ENCODE measurements at places on chromosomes 7 and 10.

- no peak for DNase-seq
Observed at GRCh38 chr7:77714195-77714594, 17.9 kb downstream of the RSBN1L start.

DNA sequence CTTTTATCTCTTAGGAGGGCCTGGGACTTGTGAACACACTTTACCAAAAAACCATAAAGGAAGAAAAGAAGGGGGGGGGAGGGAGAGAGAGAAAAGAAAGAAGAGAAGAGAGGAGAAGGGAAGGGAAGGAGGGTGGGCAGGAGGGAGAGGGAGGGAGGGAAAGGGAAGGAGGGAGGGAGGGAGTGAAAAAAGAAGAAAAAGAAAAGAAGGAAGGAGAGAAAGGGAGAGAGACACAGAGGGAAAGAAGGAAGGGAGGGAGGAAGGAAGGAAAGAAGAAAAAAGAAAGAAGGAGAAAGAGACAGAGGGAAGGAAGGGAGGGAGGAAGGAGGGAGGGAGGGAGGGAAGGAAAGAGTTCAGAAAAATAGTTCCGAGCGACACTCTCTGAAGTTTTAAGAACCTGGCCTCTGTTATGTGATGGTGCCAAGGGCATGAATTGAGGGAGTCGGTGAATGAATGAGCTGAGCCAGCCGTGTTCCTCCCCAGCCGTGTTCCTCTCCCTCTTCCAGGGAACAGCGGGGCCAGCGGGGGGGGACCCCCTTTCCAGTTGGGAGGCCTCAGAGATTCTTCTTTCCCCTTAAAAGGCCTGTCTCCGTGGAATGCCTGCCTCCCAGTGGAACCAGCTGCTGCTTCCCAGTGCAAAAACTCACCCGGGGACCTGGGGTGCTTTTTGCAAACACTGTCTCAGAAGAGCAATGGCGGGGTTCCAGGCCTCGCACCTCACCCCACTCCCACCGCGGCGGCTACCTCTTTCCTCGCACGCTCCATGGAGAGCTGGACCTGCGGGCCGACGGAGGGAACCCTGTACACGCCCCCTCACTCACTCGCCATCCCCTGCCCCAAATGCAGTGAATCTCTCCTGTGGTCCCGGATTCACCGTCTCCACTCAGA is 84.1 kb downstream of the FOXL3 start:
- DNase-seq, result no peak

GRCh38 chr7:4268040-4268965 is 413.8 kb upstream of the FOXK1 start:
- DNase-seq, result no peak

DNA sequence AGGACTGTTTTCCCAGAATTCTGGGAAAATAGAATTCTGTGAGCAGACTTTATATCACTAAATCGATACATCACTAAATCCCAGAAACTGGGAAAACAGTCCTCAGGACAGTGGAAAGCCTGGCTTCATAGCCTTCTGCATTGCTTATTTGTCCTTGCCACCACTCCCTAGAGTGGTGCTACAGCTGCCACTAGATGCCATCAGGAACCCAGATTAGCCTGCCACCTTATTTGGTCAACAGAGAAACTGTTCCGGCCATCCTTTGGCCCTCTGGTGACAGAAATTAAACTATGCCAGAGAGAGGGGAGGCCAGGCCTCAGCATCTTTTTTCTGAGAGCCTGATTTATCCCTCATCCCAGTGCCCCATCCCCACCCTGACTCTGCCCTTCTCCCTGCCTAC is 19.6 kb upstream of the NFKB2 start:
- no peak for DNase-seq

DNA sequence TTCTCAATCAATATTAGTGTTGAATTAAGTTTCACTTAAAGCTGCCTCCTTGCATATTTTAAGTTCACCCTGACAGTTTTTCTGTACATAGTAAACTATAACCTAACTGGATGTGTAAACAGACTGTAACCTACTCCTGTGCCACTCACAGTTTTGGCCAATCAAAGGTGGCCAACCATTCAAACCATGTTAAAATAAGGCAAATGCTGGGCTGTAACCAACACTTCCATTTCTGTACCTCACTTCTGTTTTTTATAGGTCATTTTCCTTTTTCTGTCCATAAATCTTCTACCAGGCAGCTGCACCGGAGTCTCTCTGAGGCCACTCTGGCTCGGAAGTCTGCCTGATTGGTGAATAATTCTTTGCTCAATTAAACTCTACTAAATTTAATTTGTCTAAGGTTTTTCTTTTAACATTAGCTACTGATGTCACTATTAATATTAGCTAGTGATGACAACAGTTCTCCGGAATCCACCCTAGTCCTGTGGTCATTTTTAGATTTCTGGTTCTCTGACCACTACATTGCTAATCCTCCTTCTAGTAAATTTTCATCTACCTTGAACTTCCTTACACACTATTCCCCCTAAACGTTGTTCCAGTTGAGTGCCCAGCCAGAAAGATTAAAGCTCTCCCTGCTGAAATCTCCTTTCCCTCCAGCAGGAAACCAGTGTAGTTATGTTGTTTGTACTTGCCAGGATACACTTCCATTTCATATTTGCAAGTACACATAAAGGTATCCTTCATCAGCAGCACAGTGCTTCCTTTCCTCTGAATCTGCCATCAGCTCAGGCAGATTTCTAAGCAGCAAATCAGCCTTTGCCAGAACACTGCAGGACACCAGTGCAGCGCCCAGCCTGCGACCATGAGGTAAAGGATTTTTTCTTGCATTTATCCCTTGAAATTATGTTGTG is 18.6 kb upstream of the IFIT2 start:
- DNase-seq, result no peak

DNA sequence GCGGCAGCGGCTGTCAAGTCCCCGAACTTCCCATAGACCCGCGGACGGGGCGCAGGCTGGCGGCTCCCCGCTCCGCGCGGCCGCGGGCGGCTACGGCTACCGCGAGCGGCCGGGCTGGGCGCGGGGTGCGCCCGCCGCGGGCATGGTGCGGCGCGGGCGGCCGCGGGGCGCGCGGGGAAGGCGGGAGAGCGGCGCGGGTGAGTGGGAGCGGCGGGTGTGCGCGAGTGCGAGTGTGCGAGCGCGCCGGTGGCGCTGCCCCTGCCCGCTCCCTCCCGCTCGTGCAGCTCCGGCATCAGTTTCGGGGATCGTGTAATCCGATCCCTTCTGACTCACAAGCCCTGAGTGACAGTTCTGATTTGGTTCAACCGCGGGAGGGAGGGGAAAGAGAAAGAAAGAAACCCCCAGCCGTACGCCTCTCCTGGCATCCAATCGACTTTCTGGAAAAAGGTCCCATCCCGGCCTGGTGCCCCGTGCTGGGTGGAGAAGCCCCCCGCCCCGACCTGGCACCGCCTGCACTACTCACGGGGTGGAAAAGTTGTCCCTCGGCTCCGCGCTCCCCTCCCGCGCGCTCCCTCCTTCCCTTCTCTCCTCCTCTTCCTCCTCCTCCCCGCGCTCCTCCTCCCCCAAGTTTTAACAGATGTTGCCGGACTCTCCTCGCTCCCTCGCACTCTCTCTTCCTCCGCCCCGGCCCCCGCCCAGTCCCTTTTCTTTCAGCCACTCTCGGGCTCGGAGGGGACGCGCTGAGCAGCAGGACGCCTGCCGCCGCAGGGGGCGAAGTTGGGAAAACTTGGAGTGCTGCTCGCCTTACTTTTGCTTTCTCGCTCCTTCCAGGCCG is at the start of gene GLI3:
TSS of gene GLI3 (minus strand) at position 234 of the 835 bp plus-strand sequence. CDS start 13,956 bp downstream, outside the sequence.
- no peak for DNase-seq

DNA sequence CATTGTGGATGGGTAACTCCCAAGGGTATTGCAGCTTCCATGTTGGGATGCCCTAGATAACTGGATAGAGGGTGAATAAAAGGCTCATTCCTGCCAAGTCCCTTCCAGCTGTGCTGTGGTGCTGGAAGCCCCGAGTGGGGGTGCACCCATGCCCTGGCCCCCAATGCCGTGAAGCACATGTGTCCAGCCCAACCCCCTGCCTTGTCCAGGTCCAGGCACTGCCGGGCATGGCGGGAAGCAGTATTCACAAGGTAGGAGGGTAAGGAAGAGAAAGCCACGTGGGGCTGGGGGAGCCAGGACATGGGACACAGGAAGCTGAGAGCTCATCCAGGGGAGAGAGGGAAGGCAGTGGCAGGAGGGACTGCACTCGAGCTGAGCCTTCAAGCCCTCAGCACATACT is 148.2 kb upstream of the CDCA7L start:
- DNase-seq, result no peak

- DNase-seq, result no peak
Observed at GRCh38 chr10:124233546-124234138, 140.2 kb upstream of the CHST15 start.

DNA sequence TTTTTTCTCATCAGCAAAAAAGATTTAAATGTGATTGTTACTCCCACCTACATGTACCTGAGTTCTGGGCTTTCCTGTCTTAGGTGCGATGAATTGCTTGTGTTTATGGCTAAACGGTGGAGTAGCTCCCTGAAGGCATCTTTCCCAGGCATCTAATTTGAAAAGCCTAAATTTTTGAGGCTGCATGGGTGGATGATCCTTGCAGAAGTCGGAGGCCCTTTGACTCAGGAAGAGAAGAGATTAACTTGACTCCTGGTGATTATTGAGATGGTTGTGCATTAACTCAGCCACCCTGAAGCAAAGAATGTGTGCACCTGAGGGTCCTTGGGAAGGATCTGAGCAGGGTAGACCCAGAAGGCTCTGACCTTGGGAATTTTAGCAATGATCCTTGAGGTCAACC is 155.6 kb upstream of the SEMA3C start:
- DNase-seq, result no peak

DNA sequence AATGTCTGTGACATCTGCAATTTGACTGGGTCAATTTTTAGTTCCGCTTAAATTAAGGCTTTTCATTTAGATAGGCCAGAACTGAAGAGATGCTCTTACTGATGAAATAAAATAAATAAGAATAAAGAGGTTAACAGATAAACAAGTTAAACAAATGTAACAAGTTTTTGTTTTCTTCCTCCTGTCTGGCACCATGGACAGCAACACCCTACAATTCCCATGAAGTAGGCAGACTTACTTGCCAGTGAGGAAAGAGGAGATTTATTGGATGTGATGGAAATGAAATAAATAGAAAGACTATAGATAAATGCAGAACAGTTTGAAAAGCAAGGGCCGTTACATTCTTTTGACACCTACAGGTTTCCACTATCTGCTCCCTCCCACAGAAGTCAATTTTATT is 118.5 kb downstream of the AMPH start:
- no peak for DNase-seq

DNA sequence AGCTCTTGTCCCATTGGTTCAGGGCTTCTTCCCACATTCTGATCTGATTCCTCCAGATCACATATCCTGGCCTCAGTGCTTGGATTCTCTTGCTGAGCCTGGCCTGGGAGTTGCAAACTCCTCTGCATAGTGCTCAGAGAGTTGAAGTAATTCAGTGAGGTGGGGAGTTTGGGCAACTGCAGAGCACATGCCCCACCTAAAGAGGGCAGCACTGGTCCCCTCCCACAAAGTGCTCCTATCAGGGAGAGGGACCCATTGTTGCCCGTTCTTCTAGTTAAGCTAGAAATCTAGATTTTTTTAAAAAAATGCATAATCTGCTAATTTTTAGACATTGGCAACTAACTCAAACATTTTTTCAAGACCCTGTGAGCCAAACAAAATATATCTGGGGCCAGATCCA is 45.1 kb downstream of the CHN2 start:
- DNase-seq, result no peak

DNA sequence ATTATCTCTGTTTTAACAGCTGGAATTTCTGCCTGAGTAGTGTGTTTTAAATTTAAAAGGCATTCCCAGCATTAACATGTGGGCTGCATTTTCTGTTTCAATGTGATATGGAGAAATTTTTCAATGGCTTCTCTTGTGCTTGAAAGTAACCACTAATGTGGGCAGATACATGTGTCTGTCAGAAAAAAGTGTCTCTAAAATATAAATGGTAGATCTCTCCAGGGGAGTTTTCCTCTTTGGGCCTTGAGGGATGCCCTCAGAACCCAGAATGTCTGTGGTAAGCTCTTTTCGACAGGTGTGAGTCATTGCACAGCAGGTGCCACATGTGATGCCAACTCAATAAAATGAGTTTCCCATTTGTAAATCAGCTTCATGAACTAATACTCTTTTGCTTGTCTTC is 221.1 kb downstream of the SEMA3E start:
- no peak for DNase-seq

DNA sequence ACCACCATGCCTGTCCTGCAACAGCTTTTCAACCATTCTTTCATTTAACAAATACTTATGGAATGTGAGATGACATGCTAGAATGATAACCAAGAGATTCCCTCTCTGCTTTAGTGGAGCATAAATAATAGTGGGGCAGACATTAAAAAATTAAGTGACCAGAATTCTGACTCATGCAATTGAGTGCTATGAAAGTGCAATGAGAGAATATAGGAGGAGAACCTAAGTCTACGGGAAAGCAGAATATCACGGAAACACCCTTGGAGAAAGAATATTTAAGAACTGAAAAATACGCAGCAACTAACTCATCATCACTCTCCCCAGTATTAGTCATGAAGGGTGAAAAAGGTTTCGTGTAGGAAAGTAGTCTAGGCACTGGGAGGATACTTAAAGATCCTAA is 7.1 kb downstream of the KIF5B start:
- no peak for DNase-seq

DNA sequence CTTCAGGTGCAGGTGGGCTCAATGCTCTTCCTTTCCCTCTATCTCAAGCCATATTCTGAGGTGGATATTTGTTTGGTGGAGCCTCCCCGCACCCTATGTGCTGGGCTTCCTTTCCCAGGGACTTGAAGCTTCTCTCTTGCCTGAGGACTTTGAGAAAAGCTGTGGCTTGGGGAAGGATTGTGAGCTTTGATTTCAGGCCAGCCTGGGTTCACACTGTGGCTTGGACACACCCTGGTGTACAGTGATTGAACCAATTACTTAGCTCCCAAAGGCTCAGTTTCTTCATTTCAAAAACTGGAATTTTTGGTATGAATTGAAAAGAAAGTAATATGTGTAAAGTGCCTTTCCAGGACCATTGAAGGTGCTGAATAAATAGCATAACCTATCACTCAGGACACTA is 224.5 kb upstream of the GLI3 start:
- no peak for DNase-seq

DNA sequence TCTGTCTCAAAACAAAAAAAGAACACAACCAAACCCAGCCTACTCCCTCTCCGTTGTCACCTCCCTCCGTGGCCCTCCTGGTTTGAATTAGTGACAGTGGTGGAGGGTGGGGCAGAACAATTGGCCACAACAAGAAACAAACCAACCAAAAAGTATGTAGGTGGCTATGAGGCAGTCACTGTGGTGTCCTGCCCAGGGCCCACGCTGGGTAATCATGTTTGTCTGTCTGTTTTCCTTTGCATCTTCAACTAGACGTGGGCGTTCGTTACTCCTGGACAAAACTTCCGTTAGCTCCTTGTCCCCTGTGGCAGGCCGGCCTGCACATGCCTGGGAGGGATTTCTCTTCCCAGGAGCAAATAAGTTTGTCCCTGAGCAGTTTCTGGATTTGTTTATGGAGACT is 78.4 kb downstream of the XRCC2 start:
- DNase-seq, result no peak

DNA sequence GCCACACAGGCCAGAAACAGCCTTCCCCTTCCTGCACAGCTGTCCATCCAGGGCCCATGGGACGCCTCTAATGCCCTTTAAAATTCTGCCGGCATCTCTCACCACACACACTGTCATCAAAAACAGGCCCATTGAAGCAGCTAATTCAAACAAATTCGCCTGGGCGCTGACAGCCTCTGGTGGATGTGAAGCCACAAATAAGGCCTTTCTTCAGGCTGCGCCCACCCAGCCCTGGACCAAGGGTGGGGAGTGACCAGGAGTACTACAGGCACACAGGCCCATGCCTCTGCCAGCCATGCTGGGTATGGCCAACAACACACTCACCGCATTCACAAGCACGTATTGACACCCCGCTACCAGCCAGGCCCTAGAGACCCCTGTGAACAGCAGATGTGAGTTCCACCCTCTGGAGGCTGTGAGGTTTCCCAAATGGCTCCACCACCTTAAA is 54.6 kb downstream of the SLIT1 start:
- DNase-seq, result no peak

GRCh38 chr7:102270178-102270887 is 16.3 kb upstream of the SH2B2 start:
- no peak for DNase-seq
